GM03348 (cell line): ENCODE measurements at places on chromosomes 6 and 20.
A peak's percentile ranks its signal among the peaks of the same experiment; 100 is the strongest.

- no peak for DNase-seq
These were observed 1.5 kb downstream of the LIN28B start for GRCh38 chr6:104958178-104959025.

DNA sequence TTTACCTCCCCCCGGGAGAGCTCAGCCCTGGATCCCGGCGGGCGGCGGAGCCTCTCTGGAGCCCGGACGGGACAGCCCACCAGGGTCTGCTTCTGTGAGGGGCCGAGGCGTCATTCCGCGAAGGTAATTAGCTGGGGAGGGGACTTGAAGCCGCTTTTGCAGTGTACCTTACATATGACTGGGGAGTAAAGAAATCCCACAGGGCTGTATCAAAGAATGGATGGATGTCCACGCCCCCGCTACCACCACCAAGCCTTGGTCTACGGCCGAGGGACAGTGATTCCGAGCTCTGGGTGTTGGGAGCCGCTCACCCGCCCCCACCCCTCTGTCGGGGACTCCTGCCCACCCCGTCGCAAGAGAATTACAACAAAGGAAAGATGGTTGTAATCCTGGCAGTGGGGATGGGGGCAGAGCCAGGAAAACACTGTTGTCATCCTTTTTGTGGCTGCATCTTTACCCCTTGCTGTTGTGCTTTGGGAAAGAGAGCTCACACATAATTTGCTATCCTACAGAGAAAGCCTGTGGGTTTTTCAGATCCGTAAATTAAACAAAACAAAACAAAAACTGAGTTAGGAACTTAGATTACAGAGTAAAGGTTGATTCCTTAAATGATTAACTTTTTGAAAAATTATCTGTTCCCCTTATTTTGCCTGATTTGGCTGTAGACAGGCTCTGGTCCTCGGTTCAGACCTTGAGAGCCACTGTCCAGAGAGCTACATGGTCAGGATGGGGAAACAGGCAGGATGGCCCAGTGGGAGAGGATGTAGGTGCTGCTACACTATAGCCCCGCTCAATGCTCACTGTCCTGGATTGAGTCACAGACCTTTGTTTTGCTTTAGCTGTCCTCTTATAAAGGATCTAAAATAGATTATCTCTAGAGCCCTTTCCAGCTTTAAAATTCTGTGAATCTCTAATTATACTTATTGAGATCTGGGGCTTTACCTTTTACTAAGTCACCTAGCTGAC is 997 bp upstream of the FBXO30 start:
- peak; percentile 54 for DNase-seq

DNA sequence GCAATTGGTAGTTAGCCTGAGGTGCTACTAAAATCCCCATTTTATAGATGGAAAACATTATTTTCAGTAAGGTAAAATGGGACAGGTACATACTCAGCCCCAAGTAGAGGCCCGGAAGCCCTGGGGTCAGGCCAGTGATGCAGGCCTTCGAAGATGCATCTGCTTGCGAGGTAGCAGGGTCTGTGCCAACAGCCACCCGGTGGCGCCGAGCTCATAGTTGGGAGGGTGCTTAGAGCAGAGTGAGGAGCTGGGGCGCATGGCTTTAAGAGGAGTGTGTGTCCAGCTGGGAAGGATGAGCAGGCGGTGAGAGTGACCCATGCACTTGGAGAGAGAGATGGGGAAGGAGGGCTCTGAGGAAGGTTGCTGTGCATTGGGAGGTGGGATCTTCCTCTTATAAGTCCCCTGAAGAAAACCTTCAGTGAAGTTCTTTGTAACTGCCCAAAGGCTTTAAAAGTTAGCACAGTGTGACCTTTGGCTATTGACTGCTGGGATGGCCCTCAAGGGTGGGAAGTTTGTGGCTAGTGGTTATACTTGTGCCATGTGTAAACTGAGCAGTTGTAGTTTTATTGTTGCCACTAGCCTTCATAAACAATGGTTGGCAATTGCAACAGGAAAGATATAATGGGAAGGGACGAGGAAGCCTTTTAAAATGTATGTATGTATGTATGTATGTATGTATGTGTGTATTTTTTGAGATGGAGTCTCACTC is 71.1 kb downstream of the TOX2 start:
- no peak for DNase-seq

- no peak for DNase-seq
These were observed 123.5 kb upstream of the SAMD5 start for GRCh38 chr6:147384737-147385710.

- DNase-seq: no peak
These were observed 131.3 kb downstream of the C6orf118 start for GRCh38 chr6:165178056-165178455.

DNA sequence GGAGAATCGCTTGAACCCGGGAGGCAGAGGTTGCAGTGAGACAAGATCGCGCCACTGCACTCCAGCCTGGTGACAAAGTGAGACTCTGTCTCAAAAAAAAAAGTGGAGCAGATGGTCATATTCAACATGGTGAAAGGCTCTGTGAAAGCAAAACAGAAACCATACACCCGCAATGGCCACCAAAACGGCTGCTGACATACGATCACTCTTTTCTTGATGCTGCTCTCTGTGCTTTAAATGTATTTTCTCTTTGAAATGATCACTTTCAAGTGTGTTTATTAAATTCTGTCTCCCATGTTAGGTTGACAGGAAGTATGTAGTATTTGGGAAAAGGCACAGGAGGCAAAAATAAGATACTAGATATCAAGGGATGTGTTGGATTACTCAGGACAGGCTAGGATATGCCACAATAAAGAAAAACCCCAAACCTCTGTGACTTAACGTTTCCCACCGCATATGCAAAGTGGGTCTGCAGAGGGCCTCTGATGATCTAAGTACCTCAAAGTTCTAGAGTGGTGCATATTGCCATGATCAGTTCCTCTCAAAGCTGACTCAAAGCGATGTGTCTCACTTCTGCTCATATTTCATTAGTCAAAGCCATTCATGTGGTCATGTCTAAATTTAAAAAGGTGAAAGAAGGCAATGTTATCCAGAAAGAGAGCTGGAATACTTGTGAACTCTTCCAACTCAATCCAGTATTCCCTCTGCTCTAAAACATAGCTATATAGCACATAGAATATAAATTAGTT is 155.1 kb upstream of the SOX4 start:
- DNase-seq: no peak

DNA sequence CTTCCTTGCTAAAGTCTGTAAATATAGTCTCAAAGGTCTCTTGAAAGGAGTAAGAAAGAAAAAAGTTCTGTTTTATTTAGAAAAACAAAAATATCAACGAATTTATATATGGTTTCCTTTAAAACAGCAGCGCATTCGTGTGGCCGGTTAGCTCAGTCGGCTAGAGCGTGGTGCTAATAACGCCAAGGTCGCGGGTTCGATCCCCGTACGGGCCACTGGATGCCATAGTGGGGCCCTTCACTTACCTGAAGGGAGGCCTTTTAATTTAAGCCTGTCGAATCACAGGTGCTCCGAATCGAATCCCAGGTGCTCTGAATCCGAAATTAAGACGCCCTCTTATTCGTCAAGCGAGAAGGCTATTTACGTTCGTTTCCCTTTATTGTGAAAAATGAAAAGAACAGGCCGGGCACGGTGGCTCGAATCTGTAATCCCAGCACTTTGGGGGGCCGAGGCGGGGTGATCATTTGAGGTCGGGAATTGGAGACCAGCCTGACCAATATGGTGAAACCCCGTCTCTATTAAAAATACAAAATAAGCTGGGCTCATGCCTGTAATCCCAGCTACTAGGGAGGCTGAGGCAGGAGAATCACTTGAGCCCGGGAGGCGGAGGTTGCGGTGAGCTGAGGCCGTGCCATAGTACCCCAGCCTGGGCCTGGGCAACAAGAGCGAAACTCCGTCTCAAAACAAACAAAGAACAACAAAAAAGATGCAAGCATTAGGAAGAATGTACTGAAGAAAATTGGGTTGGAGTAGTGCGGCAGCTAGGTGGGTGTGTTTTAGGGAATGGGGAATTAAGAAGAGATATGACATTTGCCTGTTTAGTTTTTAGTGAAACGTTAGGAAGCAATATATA is 195.8 kb upstream of the ZNF184 start:
- peak; percentile 72 for DNase-seq

GRCh38 chr20:16760431-16761304 is 12.5 kb downstream of the OTOR start:
- DNase-seq: no peak

DNA sequence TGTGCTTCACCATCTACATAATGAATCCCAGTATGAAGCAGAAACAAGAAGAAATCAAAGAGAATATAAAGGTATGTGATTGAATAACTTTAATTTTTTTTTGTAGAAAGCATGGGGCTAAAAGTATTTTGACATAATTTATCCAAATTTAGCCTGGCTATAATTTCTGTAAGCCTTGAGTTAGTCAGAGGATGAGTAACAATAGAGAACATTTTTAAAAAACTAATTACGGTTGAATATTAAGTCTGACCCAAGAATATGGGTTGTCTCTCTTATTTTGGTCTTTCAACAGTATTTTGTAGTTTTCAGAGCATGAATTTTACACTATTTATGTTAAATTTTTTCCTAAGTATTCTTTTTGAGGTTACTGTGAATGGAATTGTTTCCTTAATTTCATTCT is 2.5 kb downstream of the GMNN start:
- DNase-seq: peak; percentile 21

DNA sequence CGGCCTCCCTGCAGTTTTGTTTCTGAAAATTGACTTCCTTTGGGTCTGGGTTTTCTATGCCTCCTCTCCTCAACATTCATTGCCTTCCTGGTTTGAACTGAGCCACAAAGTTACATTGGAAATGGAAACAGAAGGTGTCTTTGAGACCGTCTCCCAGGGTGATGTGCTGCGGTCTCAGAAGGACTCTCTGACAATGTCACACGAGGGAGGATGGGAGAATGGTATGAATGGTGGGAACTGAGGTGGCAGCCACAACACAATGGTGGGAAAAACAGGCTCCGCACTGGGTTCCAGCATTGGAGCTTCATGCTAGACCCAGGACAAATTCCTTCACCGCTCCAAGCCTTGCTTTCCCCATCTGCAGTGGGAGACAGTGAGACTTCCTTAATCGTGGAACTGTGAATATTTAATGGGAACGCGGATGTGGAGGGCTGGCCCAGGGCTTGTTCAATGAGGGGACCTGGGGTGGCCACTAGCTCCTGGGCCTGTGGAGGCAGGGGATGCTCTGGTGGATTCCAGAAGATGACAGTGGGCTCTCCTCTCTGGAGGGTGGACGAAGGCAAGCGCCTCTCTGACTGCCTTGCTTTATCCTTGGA is 73.9 kb downstream of the KCNB1 start:
- no peak for DNase-seq

DNA sequence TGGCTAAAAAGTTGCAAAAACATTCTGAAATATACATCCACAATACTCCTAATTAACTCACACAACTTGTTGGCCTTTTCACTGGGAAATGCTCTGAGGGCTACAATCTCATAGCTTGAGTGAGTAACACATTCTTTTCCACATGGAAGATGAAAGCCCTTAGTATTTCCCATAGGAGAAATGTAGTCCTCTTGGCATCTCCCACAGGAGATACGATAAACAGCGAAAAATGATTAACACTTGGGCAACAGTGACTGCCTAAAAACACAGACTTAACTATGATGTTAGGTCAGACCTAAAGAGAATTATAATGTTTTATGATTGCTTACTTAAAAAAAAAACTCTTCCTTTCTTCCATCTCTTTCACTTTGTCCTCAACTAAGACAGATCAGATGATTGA is 9.0 kb downstream of the MYLK4 start:
- DNase-seq: no peak

GRCh38 chr6:37339741-37340638 is 13.8 kb upstream of the RNF8 start:
- no peak for DNase-seq

- DNase-seq: no peak
These were observed 313.2 kb downstream of the TFAP2A start for GRCh38 chr6:10101551-10102252.
